ENCODE measurements at places on chromosomes 5 and 9.
A peak's percentile ranks its signal among the peaks of the same experiment; 100 is the strongest.

DNA sequence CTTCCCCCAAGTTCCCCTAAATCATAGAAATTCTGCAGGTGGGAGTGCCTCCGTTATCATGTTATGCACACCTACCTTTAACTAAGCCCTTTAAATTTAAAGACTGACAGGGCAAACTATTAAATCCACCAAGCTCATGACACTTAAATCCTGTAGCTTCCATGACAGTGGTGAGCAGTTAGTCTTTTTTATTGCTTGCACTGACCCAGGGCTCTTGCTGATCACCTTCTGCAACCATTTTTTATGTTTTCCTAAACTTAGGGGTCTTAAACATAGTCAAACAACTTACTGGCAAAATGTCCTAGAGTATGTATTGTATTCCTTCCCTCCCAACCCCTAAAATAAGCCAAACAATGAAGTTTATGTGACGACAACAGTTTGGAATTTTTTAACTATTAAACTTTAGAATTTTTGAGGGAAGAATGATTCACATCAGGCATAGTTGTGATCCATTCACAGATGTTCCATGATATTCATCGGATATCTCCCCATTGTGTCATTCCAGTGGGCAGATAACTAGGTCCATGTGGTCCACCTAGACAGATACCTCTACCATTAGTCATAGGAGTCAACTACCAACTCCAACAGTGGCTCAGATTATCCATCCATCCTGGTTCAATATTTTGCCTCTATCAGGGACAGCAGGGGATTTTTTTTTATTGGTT lies 283.1 kb downstream of the ADAMTS6 start:
- no peak for DNase-seq

DNA sequence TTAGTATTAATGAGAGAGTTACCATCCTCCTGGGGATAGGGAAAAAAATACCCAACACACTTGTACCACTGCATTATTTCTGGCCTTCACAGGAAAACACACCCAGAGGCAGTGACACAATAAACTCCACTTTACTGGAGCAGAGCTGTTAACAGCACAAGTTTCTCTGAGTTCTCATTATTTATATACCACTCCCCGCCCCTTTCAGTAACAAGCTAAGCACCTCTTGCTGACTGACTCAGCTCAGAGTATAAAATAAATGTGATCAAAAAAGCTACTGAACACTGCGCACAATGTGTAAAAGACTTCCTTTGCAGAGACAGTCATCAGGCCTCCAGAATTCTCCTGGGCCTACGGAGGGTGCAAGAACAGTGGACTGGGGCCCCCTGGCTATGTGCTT lies 21.6 kb downstream of the KLF9 start:
- DNase-seq, result no peak

GRCh38 chr5:67299231-67299735 lies 102.7 kb upstream of the CD180 start:
- no peak for DNase-seq

DNA sequence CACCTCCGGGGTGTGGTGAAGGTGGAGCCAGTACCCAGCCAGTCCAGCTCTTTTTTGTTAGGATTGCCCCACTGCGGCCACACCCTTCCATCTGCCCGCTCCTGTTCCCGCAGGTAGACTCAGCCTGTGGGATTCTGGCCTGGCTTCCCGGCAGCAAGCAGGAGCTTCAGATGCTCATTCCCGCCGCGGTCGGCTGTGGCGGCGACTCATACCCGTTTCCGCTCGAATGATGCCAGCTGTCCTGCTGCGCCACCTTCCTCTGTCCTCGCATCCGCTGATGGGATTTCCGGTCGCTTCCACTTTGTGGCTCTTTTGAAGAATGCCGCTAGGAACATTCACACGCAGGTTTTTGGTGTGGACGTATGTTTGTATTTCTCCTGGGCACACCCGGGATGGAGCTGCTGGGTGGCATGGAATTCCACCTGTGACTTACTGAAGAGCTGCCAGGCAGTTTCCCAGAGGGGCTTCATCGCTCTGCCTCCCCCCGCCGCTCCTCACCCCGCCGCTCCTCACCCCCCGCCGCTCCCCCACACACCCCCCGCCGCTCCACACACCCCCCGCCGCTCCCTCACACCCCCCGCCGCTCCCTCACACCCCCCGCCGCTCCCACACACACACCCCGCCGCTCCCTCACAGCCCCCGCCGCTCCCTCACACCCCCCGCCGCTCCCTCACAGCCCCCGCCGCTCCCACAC lies 60.3 kb downstream of the TENT4A start:
- DNase-seq, result no peak

DNA sequence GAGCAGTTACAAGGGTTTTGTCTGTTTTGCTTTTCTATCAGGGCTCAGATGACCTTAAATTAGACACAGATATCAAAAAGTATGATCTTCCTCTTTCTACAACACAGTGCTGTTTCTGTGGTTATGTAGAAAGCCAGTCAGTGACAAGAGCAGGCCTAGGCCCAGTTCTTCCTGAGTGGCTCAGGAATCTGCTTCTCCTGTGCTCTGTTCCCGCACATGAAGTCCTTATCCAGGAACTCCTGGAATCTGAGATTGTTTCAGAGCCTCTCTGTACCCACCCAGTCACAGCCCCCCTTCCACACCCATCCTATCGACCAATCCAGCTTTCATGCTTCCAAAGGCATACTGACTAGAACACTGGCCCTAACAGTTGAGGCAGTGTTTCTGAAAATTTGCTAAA lies 40.4 kb upstream of the SMU1 start:
- no peak for DNase-seq

DNA sequence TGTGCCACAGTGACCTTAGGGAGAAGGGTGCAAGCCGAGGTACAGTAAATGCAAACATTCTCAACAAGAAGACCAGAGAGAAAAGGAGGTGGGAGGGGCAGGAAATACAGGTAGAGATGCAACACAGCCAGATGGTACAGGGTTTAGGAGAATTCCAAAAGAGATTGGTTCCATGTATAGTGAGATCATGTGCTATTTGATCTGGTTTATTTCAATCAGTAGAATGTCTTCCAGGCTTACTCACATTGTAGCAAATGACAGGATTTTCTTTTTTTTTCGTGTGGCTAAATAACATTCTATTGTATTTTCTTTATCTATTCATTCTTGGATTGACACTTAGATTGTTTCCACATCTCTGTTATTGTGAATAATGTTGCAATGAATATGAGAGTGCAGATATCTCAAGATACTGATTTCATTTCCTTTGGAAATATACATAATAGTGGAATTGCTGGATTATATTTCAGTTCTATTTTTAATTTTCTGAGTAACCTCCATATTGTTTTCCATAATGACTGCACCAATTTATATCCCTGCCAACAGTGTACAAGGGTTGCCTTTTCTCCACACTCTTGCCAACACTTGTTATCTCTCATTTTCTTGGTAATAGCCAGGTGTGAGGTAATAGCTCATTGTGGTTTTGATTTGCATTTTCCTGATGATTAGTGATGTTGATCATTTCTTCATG lies 107.8 kb upstream of the GAS1 start:
- DNase-seq, result no peak

DNA sequence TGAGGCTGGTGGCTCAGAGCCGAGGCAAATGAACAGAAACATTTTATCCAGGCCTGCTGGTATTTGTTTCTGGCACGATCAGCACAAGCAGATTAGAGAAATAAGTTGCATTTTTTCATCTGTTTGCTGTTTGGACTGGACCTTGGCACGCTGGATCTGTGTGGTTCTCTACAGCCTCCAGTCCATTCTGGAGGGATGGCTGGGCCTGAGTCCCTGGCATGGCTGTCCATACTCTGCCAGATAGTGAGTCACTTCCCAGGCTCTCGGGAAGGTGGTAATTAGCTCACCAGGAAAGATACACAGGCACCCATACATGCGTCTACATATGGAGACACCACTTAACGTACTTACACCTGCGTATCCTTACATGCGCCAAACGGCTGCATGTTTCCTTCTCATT lies 78.6 kb downstream of the SPRY4 start:
- DNase-seq, result peak; percentile 12

- no peak for DNase-seq
Observed at GRCh38 chr5:179418972-179419371, 73.7 kb upstream of the ADAMTS2 start.

DNA sequence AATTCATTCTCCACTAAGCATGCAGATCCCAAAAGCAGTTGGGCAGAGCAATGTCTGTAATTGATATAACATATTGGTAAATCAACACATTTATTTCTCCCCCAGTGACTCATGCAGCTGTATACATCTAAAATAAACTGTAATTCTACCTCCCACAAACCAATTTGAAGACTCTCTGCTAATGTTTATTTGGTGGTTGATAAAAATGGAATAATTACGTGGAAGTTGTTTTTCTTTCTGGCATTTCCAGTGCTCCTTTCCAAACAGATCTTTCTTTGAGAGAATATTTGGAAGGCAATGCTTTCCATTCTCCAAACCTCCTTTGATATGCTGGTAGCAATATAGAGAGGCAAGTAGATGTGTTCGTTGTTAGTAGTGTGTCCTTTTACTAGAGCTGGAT lies 194.7 kb downstream of the CHSY3 start:
- no peak for DNase-seq

DNA sequence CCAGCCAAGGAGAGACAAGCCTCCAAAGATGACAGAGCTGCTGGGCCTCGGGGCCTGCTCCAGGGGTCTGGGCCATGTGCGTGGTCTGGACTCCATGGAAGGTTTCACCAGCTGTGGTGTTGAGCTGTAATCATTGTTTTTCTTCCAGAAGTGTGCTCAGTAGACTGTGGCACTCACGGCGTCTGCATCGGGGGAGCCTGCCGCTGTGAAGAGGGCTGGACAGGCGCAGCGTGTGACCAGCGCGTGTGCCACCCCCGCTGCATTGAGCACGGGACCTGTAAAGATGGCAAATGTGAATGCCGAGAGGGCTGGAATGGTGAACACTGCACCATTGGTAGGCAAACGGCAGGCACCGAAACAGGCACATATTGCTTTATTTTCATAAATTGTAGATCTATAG lies 164.8 kb upstream of the WWC1 start:
- DNase-seq, result no peak

DNA sequence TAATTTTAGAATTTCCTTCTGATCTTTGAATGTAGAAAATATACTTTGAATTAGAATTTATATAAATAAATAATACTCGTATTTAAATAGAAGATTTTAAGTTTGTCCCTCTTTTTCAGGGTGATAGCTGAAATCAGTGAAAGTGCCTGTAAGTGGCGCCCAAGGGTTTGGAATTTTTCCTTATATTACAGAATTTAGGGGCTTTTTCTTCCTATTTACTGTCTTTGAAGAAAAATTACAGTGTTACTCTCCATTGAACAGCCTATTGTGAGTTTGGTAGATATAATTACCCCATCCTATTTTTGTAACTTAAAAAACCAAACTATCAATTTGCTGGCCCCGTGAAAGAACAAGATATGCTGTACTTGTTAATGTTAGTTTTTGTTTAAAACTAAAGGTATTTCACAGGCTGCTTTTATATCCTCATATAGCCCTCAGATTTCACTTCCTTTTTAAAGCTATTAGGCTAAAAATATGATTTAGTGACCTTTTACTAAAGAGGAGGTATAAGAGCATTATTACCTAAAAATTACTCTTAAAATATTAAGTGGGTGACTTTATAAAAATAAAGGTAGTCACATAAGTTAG lies 3.2 kb downstream of the MAP3K1 start:
- DNase-seq, result no peak

DNA sequence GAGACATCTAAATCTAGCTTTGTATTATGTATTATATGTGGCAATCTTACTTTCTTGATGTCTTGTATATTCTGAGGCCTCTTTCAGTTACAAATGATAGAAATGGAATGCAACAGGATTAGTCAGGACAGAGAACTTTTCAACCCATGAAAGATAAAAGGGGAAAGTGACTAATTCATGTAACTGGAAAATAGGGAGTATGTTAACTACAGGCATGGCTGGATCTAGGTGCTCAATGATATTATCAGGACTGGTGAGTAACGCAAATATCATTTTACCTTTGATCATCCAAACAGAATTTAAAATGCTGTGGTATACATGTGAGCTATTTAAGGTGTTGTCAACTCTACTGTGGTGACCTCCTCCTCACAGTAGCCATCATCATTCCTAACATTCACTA lies 215.7 kb upstream of the GLRA1 start:
- DNase-seq, result no peak

All from hypothalamus (tissue), 51 donors.